HFFc6 (cell line): ENCODE measurements at places on chromosomes 2 and 18. TPM values are rescaled to one million over a fixed set of nuclear protein-coding genes. Genes with fewer than 3 reads are reported as not detected.

- no peak for DNase-seq
- no peak overlapping the region for H3K27ac ChIP-seq
- peaks cover 48% of the 10 kb centered on the region for H3K4me1 ChIP-seq
- no peaks in the 10 kb centered on the region for H3K36me3 ChIP-seq
- H3K4me3 ChIP-seq = no peak overlapping the region
Observed at GRCh38 chr18:425106-425745, 75.3 kb downstream of the COLEC12 start.

DNA sequence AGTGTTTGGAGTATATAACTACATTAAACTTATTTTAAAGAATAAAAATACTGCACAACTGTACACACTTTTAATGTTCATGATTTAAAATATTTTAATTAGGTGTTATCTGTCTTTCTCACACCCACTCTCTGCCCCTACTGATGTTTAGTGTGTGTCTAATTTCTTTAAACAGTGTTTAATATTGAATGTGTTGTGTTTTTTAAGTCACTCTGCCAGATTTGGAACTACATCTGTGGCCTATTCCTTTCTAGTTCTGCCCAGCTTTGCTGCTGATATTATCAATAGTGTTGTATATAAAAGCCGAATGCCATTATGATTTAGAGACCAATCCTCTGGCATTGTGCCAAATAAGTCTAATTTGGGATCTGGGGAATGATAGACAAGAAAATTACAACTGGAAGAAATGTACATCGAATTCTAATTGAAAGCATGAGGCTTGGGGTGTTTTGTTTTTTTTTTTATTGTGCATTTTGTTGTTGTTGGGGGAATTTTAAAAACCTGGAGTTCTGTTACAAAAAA, 398.0 kb downstream of the CPS1 start:
- H3K27ac ChIP-seq = no peak overlapping the region
- DNase-seq = no peak
- no peak overlapping the region for H3K4me3 ChIP-seq
- no peaks in the 10 kb centered on the region for H3K27me3 ChIP-seq

DNA sequence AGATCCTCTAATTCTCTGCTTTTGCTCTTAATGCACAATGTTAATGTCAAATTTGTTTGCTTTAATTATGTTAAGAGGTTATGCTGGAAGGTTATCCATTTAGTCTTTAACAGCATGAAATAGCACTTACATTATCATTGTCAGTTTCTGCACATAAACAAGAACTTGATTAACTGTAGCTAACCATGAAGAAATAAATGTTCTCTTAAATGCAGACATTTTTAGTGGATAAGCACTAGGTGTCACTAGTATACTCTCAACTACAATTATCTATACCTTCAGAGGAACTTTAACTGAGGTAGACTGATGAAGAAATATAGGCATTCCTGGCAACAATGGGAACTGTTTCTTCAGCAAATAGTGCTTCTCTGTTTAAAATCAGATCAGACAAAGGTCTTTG, 178.8 kb upstream of the CHST9 start:
- no peak overlapping the region for H3K27ac ChIP-seq
- H3K36me3 ChIP-seq = no peaks in the 10 kb centered on the region
- H3K4me3 ChIP-seq = no peak overlapping the region

GRCh38 chr2:106085181-106085940, 108.7 kb downstream of the UXS1 start:
- no peaks in the 10 kb centered on the region for H3K36me3 ChIP-seq
- peaks cover 8% of the 10 kb centered on the region for H3K27me3 ChIP-seq
- peak; percentile 60 for DNase-seq
- no peaks in the 10 kb centered on the region; the same call in 1 of the 2 replicates for H3K4me1 ChIP-seq

DNA sequence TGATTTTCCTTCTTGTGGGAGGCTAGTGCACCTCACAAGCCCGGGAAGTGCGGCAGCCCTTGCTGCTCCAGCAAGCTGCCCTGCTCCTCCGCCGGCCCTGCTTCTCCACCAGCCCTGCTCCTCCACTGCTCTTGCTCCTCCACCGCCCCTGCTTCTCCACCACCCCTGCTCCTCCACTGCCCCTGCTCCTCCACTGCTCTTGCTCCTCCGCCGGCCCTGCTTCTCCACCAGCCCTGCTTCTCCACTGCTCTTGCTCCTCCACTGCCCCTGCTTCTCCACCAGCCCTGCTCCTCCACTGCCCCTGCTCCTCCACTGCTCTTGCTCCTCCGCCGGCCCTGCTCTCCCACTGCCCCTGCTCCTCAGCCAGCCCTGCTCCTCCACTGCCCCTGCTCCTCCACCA, 95.6 kb downstream of the NDUFA10 start:
- no peaks in the 10 kb centered on the region for H3K36me3 ChIP-seq
- H3K27me3 ChIP-seq = peaks cover 4% of the 10 kb centered on the region
- DNase-seq = no peak
- H3K4me1 ChIP-seq = peaks cover 16% of the 10 kb centered on the region
- H3K27ac ChIP-seq = no peak overlapping the region
- no peak overlapping the region for H3K4me3 ChIP-seq

DNA sequence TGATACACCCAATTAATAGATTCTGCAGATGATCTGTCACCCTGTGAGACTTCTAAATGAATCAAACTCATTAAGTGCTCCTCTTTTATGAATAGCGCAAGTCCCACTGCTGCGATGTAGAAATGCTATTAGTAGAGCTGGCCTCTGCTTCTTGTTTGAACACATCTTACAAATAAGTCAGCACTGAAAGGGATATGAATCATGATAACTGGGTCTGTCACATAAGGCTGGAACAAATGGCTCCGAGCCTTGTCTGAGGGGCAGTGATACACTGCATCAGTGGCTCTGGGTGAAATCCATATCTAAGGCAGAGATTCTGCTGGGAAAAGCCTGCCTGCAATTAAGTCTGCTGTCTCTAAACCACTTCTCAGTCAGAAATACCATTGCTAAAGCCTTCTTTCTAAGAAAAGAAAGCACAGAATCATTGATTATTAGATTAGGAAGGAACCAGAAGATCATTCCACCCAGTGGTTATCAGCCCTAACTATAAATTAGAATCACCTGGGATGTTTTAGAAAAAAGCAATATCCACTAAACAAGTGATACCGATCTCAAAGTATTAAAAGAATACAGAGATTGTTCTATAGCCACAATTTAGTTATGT, 75.2 kb downstream of the SLC5A7 start:
- no peak for DNase-seq
- no peaks in the 10 kb centered on the region for H3K27me3 ChIP-seq
- no peak overlapping the region for H3K4me3 ChIP-seq
- no peaks in the 10 kb centered on the region for H3K36me3 ChIP-seq
- H3K4me1 ChIP-seq = no peaks in the 10 kb centered on the region

- H3K4me1 ChIP-seq = peaks cover 98% of the 10 kb centered on the region
- H3K27me3 ChIP-seq = no peaks in the 10 kb centered on the region; the same call in none of the 2 replicates
- DNase-seq = no peak
- H3K27ac ChIP-seq = peak overlapping the region; percentile 97
- H3K36me3 ChIP-seq = peaks cover 37% of the 10 kb centered on the region
Observed at GRCh38 chr2:134402410-134402809, 148.5 kb downstream of the MGAT5 start.

DNA sequence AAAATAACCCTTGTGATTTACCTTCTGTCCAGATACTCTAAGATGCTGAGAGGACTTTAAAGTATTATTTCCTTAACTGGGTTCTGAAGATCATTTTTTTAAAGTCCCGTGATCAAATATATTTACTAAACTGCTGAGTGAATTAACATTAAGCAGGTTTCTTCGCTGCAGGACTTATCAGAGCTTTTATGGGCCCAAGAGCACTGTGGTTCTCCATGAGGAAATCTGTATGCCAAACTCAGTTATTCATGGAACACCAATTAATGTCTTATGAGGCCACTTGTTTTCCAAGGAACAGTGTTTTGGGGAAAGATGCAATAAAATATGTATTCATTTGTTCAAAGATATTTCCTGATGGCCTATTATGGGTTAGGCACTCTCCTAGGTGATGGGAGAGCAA, 80.1 kb upstream of the ATG16L1 start:
- H3K27ac ChIP-seq = no peak overlapping the region
- peaks cover 26% of the 10 kb centered on the region for H3K27me3 ChIP-seq
- H3K4me1 ChIP-seq = no peaks in the 10 kb centered on the region
- H3K36me3 ChIP-seq = no peaks in the 10 kb centered on the region

DNA sequence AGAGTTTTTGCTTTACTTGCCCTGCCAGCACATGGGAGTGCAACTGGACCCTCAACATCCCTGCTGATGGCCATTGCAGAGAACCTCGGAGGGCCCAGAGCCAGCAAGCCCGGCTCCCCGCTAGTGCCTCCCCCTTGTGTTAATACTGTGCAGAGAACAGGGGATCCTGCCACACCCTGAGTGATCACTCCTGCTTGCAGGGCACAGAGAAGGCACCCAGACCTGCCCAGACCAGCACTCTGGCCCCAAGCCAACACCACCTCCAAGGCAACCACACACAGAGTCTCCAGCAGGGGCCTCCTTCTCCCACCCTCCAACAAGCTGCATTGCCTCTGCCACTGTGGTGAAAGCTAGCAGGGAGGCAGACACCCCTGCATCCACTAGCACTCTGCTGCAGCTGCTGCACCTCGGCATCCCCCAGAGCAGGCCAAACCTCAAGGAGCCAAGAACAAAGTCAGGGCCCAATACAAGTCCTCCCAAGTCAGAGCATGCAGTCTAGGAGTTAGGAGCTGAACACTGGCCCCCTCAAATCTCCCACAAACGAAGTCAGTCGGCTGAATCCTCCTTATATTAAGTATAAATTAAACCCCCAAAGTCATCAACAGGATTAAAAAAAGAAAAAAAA, 157.7 kb downstream of the CCDC178 start:
- no peaks in the 10 kb centered on the region; the same call in 1 of the 2 replicates for H3K36me3 ChIP-seq
- no peak overlapping the region for H3K27ac ChIP-seq
- no peaks in the 10 kb centered on the region for H3K4me1 ChIP-seq
- no peaks in the 10 kb centered on the region for H3K27me3 ChIP-seq

DNA sequence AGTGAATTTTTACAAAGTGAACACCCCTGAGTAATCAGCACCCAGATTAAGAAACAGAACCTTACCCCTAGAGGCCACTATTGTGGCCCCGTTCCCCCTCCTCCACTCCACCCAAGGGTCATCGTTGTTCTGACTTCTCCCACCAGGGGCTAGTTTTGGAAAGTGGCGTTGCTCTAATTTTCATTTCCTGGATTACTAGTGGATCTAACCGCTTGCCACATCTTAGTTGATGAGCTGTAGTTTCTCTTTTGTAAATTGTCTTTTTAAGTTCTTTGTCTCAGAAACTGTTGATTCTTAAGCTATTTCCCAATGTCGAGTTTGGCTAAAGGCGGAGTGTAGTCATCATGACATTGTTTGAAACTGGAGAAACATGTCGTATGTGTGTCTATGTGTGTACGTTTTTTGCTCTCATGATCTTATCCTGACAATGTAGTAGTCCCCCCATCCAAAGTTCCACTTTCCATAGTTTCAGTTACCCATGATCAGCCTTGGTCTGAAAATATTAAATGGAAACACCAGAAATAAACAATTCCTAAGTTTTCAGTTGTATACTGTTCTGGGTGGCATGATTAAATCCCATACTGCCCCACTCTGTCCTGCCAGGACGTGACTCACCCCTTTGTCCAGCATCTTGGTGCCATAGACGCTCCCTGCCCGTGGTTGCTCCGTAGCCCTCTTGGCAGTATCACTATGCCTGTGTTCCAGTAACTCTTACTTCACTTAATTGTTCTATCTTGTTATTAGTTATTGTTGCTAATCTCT, 71.0 kb upstream of the SP3 start:
- H3K36me3 ChIP-seq = no peaks in the 10 kb centered on the region
- H3K4me1 ChIP-seq = peaks cover 69% of the 10 kb centered on the region
- H3K27me3 ChIP-seq = no peaks in the 10 kb centered on the region; the same call in 1 of the 2 replicates

The CPS1 gene
- 1.6 to 4.4 TPM (median 2.0 TPM) in 3 replicates for total RNA-seq

The SERPINB12 gene
- not detected in 3 replicates for total RNA-seq

The SP5 gene
- not detected in 2 replicates for total RNA-seq

The OBSL1 gene
- 64.0 to 75.9 TPM (median 65.5 TPM) in 3 replicates for total RNA-seq

The ESPNL gene
- 1.5 to 3.9 TPM (median 1.6 TPM) in 3 replicates for total RNA-seq

The GRP gene
- total RNA-seq = not detected in 3 replicates

The RNF144A gene
- total RNA-seq = not detected in 3 replicates

The ALK gene
- not detected in 2 replicates for total RNA-seq
